ENCODE measurements at places on chromosomes 2 and 18.

- no peak for DNase-seq
Observed at GRCh38 chr2:12335131-12335530, 381.6 kb upstream of the TRIB2 start.

DNA sequence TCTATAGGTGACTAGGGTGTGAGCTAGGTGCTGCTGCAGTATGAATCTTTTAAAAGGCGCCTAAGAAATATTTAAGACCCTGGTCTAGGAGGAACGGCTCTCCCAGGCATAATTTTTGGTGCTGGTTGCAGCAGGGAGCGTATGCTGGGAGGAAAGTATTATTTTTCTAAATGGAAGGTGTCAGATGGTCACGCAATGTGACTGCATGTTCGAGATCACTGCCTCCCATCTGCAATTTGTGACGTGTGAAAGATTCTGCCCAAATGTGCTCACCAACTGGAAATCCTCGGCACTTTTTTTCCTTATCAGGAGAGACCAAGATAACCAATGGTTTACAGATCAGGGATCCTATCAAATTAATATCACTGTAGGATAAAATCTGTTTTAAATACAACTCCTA is 95.6 kb upstream of the KLHL14 start:
- DNase-seq: no peak

- DNase-seq: no peak
Observed at GRCh38 chr2:218354850-218355443, 1.7 kb upstream of the CATIP start.

DNA sequence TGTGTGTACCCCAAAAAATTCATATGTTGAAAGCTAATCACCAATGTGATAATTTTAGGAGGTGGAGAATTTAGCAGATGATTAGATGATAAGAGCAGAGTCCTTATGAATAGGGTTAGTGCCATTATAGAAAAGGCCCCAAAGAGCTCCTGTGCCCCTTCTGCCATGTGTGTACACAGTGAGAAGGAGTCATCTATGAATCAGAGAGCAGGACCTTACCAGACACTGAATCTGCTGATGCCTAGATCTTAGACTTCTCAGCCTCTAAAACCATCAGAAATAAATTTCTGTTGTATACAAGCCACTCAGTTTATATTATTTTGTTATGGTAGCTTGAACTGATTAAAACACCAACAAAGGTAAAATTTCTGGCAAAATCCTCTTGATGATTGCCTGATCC is 560.0 kb upstream of the CDH2 start:
- no peak for DNase-seq

- DNase-seq: no peak
Observed at GRCh38 chr2:18998491-18998890, 359.9 kb downstream of the OSR1 start.

GRCh38 chr2:205646680-205647079 is 35.6 kb upstream of the NRP2 start:
- DNase-seq: no peak

GRCh38 chr18:50986360-50987087 is 18.7 kb downstream of the ELAC1 start:
- no peak for DNase-seq

DNA sequence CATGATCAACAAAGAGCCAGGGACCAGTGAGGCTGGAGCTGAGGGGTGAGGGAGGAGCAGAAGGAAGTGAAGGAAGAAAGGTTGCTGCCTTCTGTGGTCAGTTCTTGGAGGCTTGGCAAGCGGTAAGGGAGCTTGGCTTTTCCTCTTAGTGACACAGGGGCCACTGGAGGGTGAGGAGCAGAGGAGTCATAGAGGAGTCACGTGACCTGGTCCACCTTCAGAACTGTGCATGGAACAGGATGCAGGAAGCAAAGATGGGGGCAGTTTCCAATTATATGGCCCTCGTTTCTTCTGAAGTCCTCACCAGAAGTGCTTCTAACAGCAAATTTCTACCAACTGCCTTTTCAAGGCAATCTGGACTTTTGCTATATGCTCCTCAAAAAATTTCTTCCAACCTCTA is 326.9 kb upstream of the SMIM21 start:
- no peak for DNase-seq

DNA sequence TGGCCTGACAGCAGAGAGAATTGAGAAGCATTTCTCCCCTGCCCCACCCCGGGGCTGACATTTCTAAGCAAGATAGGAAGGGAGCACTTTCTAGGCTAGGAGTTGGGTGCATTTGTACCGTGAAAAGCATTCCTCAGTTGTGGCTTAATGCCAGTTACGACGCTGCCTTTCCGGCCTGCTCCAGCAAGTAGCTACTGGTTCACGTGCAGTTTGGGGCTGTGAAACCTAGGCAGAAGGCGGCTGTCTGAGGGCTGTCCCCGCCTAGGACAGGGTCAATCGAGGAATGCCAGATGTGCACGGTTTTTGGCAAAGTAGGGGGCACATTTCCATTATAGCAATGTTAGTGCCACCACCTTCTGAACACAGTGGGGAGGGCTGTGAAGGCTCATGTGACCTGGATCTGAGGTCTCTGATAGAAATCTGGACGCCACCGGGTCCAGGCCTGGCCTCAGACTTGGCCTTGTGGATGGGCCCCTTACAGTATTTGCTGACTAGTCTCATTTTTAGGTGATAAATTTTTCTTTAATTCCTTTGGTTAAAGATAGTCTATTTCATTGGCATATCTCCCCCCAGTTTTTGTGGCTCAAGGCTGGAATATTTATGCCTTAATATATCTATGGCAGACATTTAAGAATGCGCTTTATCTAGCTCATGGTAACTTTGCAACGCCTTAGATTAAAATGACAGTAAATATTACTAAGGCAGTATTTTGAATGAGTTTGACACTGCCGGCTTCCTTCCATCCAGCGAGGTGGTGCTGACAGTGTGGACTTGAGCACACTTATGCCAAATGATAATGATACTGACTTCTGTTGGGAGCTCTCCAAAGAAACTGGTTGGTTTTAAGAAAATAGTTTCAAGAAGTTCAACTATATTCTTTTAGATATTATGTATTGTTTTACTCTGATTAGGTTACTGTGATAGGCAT is 78.7 kb downstream of the LPIN1 start:
- DNase-seq: no peak

GRCh38 chr2:181252262-181253148 is 204.7 kb upstream of the ITGA4 start:
- no peak for DNase-seq

DNA sequence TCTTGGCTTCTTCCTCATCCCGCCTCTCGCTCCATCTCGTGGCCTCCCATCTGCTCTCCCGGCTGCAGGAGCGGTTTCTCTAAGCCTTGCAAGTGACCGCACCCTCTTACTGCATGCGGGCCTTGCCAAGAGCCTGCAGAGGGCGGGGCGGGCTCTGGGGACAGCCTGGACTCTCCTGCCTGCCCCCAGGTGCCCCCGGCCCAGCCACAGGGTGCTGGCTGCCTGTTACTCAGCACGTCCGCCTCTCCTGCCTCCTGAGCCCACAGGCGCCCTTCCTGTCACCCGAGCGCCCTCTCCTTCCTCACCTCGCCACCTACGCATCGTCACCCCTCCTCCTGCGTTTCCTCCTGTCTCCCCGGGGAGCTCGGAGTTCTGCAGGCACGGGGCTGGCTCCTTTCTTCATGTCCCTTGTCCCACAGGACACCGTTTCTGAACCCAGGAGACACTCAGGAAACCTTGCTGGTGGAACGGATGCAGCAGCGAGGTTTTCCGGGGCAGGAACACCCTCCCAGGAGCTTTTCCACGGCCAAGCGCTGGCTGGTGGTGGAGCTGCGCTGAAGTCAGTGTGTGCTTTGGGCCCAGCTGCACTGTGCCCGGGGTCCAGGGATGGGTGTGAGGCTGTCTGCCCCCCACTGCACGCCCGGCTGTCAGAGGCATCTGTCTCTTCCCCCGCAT is 28.5 kb downstream of the HPCAL1 start:
- DNase-seq: peak; percentile 78

GRCh38 chr2:32485399-32485798 is 128.6 kb downstream of the BIRC6 start:
- DNase-seq: no peak

GRCh38 chr2:8086357-8086756 is 595.5 kb upstream of the ID2 start:
- no peak for DNase-seq

All from CD4-positive, alpha-beta T cell treated with Interleukin-6 at 100 ng/mL for 8 hours (primary cell).